ENCODE measurements at places on chromosomes 4 and X.

- no peak for DNase-seq
Observed at GRCh38 chr4:159013692-159014091, 89.2 kb upstream of the RAPGEF2 start.

GRCh38 chr4:147799986-147800555 lies 68.2 kb downstream of the ARHGAP10 start:
- no peak for DNase-seq

DNA sequence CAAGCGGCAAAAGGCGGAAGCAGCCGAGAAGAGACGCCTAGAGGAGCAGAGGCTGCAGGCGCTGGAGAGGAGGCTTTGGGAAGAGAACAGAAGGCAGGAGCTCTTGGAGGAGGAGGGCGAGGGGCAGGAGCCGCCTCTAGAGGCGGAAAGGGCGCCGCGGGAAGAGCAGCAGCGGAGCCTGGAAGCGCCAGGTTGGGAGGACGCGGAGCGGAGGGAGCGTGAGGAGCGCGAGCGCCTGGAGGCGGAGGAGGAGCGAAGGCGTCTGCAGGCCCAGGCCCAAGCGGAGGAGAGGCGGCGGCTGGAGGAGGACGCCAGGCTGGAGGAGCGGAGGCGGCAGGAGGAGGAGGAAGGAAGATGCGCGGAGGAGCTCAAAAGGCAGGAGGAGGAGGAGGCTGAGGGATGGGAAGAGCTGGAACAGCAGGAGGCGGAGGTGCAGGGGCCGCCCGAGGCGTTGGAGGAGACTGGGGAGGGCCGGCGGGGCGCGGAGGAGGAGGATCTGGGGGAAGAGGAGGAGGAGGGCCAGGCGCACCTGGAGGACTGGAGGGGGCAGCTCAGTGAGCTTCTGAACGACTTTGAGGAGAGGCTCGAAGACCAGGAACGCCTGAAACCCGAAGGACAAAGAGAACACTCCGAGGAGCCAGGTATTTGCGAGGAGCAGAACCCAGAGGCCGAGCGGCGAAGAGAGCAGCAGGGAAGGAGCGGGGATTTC lies 72.9 kb downstream of the AASDH start:
- no peak for DNase-seq

- no peak for DNase-seq
Observed at GRCh38 chr4:47010347-47010911, 17.0 kb upstream of the GABRA4 start.

DNA sequence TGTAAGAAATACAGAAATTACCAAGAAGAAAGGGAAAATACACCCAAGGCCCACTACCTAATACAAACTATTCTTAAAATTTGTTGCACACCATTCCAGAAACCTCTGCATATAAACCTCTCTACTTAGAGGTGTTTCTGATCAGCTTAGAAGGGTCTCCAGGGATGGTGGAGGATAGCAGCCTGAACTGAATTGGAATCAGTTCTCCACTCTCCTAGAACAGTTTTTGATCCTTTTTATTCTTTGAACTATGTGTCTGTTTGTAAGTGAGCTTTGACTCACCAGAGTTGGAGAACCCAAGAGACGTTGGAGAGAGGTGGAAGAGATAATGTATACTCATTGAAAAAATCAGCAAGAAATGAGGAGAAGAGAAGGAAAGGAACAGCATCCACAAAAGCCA lies 96.6 kb upstream of the OTUD4 start:
- DNase-seq = no peak

DNA sequence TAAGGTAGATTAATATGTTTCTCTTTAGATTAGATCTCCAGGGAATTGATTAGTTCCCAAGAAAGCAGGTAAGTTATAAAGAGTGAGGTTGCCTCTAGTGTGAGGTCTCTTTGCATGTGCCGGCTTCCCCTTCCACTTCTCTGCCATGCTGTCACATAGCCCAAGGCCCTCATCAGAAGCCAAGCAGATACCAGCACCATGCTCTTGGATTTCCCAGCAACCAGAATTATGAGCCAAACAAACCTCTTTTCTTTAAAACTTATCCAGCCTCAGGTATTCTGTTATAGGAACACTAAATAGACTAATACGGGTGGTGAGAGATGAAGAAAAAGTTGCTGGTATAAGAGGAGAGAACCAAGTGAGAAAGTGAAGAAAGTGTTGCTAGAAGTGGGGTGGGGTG lies 15.1 kb downstream of the ANKRD50 start:
- DNase-seq = no peak

DNA sequence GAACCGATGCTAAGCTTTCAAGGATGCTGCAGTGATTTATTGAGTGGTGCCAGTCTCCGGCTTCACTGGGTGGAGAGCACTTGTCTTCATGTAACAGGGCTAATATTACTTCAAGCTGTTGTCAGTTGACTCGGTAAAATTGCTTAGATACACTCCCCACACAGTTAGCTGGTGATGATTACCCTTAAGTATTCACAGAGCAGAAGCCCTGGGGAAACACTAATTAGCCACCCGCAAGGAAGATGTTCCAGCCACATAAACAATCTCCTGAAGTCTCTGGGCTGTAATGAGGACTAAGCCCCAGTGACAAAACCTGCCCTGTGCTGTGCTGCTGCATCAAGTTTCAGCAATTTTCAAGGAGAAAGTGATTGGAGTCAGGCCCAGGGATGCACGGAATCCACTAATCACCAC lies 37.3 kb upstream of the GK2 start:
- no peak for DNase-seq

DNA sequence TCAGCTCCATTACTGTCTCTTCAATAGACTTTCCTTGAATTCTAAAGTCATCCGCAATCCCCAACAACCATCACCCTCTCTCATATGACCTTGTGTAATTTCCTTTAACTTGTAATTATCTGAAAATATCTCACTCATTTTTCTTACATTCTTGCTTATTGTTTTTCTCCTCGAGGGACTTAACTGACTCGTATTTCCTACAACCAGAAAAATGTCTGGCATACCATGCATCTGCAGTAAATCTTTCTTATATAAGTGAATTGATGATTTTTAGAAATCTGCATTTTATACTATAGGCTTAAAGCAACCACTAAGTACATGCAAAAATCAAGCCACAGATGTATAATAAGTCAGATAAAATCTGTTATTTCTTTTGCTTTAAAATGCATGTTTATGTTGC lies 276.7 kb downstream of the UNC5C start:
- no peak for DNase-seq

GRCh38 chr4:53763813-53764597 lies 172.7 kb upstream of the LNX1 start:
- no peak for DNase-seq

DNA sequence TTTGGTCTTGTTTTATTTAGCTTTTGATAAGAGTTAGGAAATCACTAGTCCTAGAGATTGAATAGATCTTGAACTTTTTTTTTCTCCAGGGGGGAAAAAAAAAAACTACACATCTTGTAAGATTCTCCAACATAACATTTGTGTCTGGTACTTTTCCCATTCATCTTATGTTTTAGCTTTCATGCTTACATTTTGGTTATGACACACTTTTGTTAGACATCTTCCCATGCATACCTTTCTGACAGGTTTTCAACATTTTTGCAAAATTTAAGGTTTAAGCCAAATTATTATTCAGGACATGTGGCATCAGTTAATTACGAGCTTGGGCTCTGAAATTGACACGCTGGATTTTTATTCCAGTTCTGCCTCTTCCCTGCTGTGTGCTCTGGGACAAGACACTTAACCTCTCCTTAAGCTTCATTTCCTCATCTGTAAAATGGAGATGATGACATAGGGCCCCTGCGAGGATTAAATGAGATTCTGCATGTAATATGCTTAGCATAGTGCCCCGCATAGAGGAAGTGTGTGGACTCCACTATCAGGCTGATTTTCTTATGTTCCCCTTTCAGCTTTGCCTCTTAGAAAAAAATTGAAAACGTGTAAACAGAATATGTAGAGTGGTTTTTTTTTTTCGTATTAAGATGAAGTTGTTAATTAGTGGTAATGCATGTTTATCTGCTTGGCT lies 5.3 kb downstream of the KIT start:
- no peak for DNase-seq

DNA sequence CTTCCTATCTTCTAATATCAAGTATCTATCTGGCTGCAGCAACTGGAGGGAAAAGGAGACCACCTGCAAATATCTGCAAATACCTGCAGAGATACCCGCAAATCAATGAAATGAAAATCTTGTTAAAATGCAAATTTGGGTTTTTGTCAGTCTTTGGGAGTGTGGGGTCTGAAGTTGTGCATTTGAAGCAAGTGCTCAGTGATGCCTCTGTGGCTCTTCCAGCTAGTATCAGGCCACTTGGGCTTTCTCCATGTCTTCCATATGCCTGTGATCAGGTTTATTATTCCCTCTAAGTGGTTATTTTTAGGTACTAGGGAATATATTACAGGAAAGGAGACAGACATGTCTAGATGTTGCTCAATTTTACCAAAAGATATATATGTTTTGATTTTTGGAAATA lies 880.3 kb downstream of the ADGRL3 start:
- DNase-seq = no peak
